ENCODE measurements at places on chromosomes 5 and 9. TPM values are rescaled to one million over a fixed set of nuclear protein-coding genes. Genes with fewer than 3 reads are reported as not detected.
A peak's percentile ranks its signal among the peaks of the same experiment; 100 is the strongest.

DNA sequence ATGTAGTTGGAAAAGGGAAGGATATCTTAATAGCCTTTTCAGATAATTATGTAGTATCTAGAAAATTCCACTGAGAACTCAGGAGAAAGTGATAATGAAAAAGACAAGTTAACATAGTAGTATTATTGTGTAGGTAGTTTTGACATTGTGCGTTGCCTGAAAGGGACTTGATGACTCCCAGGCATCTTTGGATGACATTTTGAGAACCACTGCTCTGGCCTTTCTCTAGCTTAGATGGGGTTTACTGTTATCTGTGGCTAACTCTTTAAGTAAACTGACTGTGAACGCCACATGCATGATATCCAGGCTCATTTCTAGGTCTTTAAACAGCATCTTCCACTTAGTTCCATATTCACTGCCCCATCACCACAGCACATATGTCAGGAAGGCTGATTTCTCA, 14.4 kb upstream of the FYB1 start:
- DNase-seq: no peak

DNA sequence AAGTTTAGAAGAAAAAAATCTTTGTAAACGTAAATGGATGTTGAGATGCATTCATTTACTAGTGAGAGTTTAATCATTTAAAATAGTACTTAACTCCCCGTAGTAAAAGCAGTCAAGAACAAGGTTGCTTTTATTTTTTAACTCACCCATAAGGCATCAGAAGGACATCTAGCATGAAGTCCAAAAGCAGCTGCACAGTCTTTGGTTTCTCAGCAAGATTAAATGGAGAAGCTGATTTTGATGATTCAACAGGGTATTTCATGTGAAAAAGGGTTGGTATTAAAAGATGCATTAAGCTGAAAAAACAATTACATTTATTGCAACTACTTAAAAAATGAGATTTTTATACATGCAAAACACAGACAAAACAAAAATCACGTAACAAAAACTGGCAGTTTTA, 44.0 kb downstream of the ECPAS start:
- no peak for DNase-seq

DNA sequence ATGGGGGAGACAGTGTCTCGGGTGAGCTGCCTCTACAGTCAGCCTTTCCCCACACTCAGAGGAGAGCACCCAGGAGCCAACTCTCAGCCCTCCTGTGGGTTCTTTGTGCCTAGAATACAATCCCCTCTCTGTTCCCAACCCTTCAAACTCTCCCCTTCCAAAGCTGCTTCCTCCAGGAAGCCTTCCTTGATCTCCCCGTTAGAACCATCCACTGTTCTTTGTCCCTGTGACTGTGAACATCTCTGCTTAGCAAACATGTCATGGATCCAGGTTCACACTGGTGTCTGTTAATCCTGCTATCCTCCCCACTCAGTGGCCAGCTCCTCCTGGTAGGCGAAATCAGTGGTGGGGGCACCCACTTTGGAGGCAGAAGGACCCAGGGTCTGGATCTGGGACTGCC, 16.2 kb upstream of the IER5L start:
- DNase-seq: no peak

The PCA3 gene
- 0.69 TPM for polyA plus RNA-seq

DNA sequence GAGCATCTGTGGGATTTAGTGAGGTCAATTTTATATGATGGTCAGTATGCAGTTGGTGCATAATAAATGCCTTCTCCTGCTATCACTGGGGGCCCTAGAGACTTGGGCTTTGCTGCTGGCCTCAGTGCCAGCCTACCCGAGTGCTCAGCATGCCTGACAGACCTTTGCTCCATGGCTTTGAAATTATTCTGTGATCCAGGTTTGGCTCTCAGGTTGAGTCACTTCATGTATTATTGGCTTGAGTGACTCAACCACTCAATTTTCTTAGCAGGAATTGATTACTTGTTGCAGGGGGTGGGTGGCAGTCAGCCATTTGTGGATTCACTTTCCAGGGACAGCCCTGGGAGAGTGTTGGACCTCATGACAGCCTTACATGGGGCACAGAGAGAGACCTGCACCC, 13.5 kb downstream of the SLC25A48 start:
- no peak for DNase-seq

GRCh38 chr9:17744786-17745185, 165.9 kb downstream of the SH3GL2 start:
- peak; percentile 36 for DNase-seq

The MAMDC4 gene
- 6.8 TPM for polyA plus RNA-seq

The PGGT1B gene
- 35.9 TPM for polyA plus RNA-seq

All from right renal pelvis (tissue), 4 donors.